ENCODE measurements at places on chromosomes 7 and 10. TPM values are rescaled to one million over a fixed set of nuclear protein-coding genes. Genes with fewer than 3 reads are reported as not detected.

The WBP1L gene
- total RNA-seq: 24.9 TPM

The OPN4 gene
- not detected for total RNA-seq

The BTBD16 gene
- total RNA-seq: not detected

The SFTPA1 gene
- not detected for total RNA-seq

The FAS gene
- total RNA-seq: 11.5 TPM

The SYCE1 gene
- total RNA-seq: not detected

The NCF1 gene
- not detected for total RNA-seq

The CCL24 gene
- not detected for total RNA-seq

The CRTAC1 gene
- total RNA-seq: not detected

The TMEM273 gene
- total RNA-seq: not detected

The PDIA4 gene
- total RNA-seq: 409 TPM

The SHH gene
- not detected for total RNA-seq

The NUTM2D gene
- 3.2 TPM for total RNA-seq

The NPS gene
- total RNA-seq: not detected

The UTF1 gene
- total RNA-seq: not detected

The OR2A7 gene
- 0.07 TPM for total RNA-seq

The SYT15B gene
- total RNA-seq: 0.05 TPM

The MALRD1 gene
- total RNA-seq: not detected

The TCTN3 gene
- total RNA-seq: 46.7 TPM

The RAB18 gene
- total RNA-seq: 32.7 TPM

The SPDYE3 gene
- not detected for total RNA-seq

The AKR1C8 gene
- not detected for total RNA-seq

The DNAJC12 gene
- 3.4 TPM for total RNA-seq
